Inflammatory macrophage (primary cell): ENCODE measurements at places on chromosomes 7 and 10.
A peak's percentile ranks its signal among the peaks of the same experiment; 100 is the strongest.

DNA sequence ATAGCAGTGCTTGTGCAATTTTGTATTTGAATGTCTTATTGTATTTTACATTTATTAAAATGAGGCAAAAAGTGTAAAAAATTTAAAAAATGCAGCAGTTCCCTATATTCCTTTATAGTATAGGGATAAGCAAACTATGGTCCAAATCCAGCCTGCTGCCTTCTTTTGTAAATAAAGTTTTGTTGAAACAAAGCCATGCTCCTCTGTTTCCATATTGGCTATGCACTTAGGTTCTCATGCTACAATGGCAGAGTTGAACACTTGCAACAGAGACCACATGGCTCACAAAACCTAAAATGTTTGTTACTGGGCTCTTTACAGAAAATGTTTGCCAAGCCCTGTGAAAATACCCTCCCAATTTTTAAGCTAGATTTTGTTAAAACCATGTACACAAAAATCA is 50.1 kb downstream of the ARHGAP12 start:
- DNase-seq: no peak

GRCh38 chr7:29860186-29860585 is 53.9 kb downstream of the WIPF3 start:
- peak; percentile 56 for DNase-seq

- no peak for DNase-seq
Observed at GRCh38 chr7:96287559-96287958, 34.3 kb downstream of the SLC25A13 start.

- peak; percentile 42 for DNase-seq
Observed at GRCh38 chr7:6178298-6179029, 94.0 kb downstream of the CYTH3 start.
